ENCODE measurements at places on chromosomes 7 and 10.

GRCh38 chr7:6636741-6637543 lies at the start of gene ZNF316:
ZNF316 (plus strand) TSS chr7:6637318; CDS start chr7:6642410, 5,092 bp downstream.
- peak; percentile 29 for DNase-seq

GRCh38 chr7:56115852-56116538 lies at the start of gene NUPR2:
NUPR2 (minus strand) TSS chr7:56116417; CDS start chr7:56116314, 103 bp downstream.
- no peak for DNase-seq

GRCh38 chr7:125074141-125074540 lies 144.5 kb upstream of the POT1 start:
- no peak for DNase-seq

GRCh38 chr10:116926426-116926825 lies 77.1 kb downstream of the ENO4 start:
- DNase-seq: no peak

DNA sequence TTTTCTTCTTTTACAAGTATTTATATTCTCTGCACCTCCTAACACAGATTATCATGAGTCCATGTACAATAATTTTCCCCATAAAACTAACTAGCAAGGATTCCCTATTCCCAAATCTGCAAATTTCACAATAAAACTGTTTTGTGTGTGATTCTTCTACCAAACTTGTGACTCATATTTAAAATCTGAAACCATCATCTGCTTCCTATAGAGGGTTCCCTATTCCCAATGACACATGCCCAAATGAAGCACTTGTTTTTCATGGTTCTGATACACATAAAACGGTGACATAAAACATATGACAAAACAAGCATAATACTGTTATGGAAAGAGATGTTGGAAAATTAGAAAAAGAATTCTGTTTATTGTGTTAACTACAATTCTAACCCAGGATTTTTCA lies 657.6 kb downstream of the PARD3 start:
- no peak for DNase-seq

- no peak for DNase-seq
Observed at GRCh38 chr10:129962872-129963640, 1.0 kb downstream of the EBF3 start.

DNA sequence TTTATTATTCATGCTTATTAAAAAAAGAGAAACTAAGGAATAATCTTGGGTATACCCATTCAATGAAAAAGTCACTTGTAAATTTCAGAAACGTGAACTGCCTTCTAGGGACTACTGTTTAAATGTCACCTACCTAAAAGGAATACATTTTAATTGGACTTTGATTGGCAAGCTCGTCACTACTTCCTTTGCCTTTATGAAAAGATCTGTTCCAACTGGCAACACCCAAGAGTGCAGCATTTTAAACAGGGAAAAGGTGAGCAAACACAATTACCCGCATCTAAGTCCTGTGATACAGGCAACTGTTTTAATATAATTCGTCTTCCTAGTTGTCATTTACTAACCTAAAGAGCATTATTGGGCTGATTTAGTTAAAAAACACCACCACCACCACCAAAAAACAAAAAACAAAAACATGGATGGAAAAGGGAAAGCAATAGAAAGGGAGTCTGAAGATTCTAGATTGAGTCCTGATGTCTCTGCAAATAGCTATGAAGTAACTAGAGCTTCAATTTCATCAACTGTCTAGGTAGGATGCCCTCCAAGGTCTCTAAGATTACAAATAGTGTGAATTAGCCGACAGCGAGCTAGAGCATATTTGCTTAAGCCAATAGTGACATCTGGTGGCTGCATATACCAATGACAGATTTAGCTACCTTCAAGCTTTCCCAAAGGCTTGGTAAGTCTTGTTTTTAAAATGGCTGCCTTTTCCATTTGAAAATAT lies 33.8 kb upstream of the ICA1 start:
- no peak for DNase-seq

DNA sequence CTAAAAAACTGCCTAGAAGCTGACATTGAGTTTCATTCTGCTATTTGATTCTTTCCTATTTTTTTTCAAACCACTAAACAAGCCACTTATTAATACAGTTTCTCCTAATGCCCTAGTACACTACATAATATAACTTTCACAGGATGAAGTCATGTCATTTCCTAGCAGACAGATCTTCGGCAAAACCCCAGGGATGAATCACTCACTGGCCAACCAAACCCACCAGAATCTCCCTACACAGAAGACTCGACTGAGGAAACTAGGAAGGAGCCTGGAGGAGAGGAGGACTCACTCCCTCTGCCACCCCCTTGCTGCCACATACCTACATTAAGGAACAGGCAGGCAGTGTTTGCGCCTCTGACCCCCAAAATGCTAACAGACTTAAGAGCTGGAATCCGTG lies 33.4 kb downstream of the XPNPEP1 start:
- DNase-seq: no peak

GRCh38 chr10:131495224-131495623 lies 183.7 kb upstream of the TCERG1L start:
- DNase-seq: no peak

GRCh38 chr7:20741801-20742200 lies 44.9 kb downstream of the SP8 start:
- DNase-seq: no peak

GRCh38 chr7:87216701-87217508 lies 2.6 kb downstream of the TMEM243 start:
- no peak for DNase-seq

- DNase-seq: no peak
Observed at GRCh38 chr7:28674359-28674782, 262.1 kb downstream of the CREB5 start.

GRCh38 chr7:18583305-18583704 lies 87.8 kb downstream of the HDAC9 start:
- DNase-seq: no peak

- DNase-seq: no peak
Observed at GRCh38 chr7:130180571-130181262, 24.5 kb downstream of the TMEM209 start.

- no peak for DNase-seq
Observed at GRCh38 chr7:55472928-55473725, 99.2 kb downstream of the VOPP1 start.

GRCh38 chr7:145183069-145183468 lies 347.2 kb upstream of the TPK1 start:
- no peak for DNase-seq

DNA sequence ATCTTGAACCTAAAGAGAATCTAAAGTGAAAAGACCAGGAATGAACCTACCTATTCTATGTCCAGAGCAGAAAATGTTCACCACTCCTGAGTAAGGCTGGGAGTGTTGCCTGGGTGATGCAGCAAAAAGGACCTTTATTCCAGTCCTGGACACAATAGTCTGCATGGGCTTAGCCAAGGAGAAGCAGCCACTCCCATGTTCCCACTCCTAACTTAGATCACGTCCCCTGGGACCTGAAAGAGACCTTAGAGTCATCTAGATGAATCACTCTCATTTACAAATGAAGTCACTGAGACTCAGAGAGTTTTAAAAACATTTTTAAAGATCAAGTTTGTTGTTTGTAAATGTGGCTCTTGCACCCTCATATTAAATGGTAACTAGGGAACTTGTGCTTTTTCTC lies 763.4 kb downstream of the KCNMA1 start:
- DNase-seq: no peak

- no peak for DNase-seq
Observed at GRCh38 chr10:79601939-79602338, 8.8 kb upstream of the SFTPA1 start.

DNA sequence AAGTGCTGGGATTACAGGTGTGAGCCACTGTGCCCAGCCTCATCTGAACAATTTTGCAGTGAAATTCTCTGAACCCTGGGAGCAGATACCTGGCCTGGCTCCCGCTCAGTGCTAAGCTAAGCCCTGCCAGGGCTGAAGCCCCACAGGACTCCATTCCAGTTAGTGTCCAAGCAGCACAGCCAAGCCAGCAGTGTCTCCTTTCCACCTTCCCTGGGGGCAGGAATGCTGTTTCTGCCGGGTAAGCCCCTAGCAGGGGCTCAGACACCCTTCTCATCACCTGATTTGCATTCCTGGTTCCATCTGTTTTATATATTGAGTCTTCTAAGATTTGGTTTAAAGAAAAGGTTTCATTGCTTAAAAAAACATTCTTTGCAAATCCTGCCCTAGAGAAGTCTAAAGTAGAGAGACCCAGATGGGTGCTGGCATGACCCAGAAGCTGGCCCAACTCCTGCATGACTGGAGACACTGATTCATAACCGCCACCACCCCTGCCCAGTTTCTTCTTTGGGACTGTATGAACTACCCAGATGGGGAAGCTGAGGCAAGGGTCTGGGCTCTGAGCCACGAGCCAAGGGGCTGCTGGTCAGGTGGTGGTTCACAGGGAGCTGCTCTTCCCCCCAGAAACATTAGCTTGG lies 14.0 kb downstream of the SLC13A4 start:
- no peak for DNase-seq

- DNase-seq: no peak
Observed at GRCh38 chr7:33444511-33444910, 315.1 kb downstream of the BBS9 start.

GRCh38 chr10:120145107-120145506 lies 252.6 kb downstream of the SEC23IP start:
- no peak for DNase-seq

DNA sequence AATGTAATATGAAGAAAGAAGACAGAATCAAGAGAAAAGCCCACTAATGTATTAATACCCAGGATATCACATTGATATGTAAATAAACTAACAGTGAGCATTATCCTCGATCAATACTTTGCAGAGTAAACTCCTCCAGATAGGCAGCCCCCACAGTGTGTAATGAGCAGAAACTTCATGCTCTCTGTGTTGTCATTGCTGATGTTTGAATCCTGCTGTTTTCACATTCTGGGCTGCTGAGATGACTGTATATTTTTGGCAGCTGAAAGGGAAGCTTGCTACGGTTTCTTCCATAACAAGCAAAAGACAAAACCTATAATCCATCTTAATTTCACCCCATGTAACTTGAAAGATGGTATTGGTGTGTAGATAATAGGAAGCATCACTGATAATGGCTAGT lies 15.3 kb upstream of the THSD7A start:
- DNase-seq: no peak

DNA sequence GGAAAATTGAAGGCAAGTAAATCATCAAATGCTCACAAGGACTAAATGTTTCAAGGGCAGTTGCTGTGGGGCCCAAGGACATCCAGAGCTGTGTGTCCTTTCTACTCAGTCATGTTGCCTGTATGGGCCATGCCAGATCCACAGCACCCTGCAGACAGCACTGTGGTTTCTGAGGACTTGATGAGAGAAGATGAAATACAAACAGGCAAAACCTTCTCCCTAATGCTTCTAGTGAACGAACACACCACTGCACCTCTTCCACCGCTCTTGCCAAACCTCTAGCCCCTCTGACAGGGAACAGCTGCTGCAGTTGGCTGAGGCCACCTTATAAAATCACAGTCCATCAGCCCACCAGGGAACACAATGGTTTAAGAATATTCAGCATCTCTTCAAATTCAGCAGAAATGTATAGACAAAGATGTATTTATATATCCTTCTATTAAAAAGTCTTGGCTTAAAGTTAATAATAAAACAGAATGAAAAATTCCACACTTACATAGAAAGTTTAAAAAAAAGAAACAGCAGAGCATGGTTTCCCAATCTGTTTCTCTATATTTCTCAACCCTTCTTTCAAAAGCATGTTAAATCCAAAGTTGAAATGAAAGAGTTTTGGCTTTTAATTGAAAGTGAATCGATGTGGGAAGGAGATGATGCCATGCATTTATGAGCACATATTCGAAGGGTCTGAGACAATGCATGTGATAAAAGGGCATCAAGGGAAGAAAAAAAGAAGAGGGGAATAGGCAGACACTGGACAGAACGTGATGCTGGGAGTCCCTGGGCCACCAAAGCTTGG lies 14.0 kb downstream of the CYP3A7 start:
- no peak for DNase-seq

GRCh38 chr7:89943525-89944050 lies 210.7 kb upstream of the STEAP1 start:
- DNase-seq: no peak

- no peak for DNase-seq
Observed at GRCh38 chr7:157557263-157557662, 220.5 kb downstream of the DNAJB6 start.

DNA sequence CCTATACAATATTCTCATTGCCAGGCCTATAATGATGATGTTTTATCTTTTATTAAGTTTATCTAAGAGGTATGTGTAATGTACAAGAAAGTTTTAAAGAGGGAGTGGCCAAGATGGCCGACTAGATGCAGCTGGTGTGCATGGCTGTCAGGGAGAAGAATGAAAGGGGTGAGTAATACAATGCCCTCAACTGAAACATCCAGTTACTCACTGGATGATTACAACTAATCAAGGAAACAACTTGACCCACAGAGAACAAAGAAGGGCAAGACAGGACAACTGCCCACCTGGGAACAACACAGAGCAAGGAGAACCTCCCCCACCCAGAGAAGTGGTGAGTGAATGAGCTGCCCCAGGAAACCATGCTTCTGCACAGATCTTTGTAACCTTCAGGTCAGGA lies 880.0 kb upstream of the LRRTM3 start:
- DNase-seq: no peak

DNA sequence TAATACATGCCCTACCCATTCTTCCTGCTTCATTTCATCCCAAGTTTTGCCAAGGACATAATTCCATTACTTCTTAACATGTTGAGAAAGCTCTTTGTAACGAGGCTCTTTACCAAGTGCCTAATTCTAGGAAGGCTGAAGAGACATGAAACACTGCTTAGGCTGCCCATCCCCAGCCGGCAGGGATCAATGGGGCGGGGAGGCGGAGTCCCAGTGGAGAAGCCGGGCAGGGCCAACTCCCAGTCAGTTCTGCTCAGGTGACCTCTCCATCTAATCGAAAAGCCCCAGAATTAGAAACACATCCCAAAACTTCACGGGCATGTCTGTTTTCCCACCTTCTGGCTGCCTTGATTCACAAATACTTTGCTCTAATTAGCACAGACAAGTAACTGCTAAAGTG lies 89.5 kb upstream of the LYZL1 start:
- no peak for DNase-seq

Data from anterior cingulate cortex (tissue), 58 donors.